ENCODE measurements at places on chromosomes 1 and 21.

DNA sequence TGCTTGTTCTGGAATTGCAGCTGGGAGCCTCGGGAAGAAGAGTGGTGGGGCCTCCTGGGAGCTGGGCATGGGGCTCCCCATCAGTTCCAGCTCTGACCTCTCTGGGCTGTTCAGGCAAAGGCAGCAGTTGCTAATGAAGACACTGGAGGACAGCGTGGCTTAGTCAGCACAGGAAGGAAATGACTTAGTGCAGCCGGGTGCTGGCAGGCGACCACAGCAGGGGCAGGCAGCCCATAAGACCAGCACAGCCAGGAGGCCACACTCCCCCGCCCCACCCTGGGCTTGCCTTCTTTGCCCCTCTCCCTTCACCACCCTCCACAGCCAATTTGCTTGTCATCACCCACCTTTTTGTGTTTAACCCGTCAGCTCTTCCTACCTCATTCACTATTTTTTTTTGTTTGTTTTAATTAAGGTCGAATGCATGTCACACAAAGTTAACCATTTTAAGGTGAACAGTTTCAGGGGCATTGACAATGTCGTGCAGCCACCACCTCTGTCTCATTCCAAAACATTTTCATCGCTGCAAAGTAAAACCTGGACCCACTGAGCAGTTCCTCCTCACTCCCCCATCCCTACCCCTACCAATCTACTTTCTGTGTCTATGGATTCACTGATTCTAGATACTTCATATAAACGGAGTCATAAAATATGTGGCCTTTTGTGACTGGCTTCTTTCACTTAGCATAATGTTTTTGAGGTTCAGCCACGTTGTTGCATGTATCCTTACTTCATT lies 10.9 kb downstream of the OLIG2 start:
- DNase-seq, result no peak

GRCh38 chr1:93692451-93692861 lies 10.8 kb upstream of the BCAR3 start:
- no peak for DNase-seq

DNA sequence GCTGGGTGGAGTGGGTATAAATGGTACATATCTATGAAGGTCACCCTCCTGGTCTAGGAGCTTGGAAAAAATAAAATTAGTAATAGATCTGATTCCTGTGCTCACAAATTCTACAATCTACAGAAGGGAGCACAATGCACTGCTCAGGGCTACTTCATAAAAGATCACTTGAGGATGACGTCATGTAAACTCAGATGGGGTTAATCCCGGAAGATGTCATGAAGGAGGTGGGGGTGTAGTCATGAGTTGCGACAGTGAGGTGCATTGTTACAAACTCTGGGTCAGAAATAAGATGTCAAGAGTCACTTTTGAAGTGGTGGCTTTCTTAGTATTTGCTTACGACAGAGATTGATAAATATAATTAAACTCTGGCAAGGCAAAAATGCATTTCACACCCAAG lies 68.2 kb downstream of the LHX9 start:
- DNase-seq, result no peak

GRCh38 chr21:21148514-21148913 lies 150.3 kb downstream of the NCAM2 start:
- DNase-seq, result no peak

GRCh38 chr21:27581168-27581567 lies 614.3 kb upstream of the ADAMTS5 start:
- no peak for DNase-seq

DNA sequence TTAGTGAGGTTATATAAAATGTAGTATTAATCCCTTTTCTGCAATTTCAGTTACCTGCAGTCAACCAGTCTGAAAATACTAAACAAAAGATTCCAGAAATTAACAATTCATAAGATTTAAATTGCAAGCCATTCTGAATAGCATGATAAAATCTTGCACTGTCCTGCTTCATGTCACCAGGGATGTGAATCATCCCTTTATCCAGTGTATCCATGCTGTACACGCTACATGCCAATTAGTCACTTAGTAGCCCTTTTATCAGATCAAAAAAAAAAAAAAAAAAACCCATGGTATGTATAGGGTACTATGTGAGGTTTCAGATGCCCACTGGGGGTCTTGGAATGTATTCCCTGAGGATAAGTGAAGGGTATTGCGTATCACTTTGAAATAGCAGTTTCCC lies 191.3 kb upstream of the HP1BP3 start:
- DNase-seq, result no peak

GRCh38 chr1:173418107-173418985 lies 58.8 kb upstream of the PRDX6 start:
- DNase-seq, result no peak

DNA sequence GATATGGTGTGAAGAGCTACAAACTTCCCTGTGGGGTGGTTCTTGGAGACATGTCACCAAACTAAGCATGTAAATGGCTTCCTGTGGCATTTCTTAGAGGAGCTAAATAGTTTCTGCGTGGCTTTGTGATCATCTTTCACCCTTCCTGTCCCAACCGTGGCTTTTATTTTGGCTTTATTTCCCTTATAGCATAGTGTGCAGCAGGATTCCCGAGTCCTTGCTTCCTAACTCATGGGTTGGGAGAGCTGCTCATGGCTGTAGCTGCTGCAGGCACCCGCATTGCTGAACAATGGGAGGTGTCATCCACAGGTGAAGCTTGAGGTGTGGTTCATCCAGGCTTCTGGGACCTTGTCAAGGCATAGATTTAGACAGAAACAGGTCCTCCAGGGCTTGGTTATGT lies 192.0 kb downstream of the SDCCAG8 start:
- DNase-seq, result no peak

GRCh38 chr1:116504308-116505156 lies 66.3 kb downstream of the CD58 start:
- DNase-seq, result peak; percentile 88

DNA sequence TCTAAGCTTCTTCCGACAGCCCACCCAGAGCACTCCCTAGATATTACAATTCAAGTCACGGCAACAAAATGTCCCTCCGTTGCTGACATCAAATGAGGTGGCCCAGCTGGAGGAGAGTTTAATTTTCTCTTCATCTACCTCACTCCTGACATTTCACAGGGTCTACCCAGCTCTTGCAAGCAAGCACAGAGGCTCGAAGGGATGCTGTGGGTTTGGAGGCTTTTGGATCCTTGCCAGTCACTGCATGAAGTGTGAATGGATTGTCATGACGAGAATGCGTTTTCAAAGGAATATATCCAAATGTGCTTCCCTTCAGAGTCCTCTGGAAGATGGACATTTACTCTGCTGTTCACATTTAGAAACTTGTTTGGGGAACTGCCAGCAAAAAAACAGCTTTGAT lies 33.5 kb downstream of the CAPN8 start:
- DNase-seq, result no peak

- no peak for DNase-seq
Observed at GRCh38 chr1:217027403-217028080, 304.3 kb upstream of the ESRRG start.

- DNase-seq, result no peak
Observed at GRCh38 chr1:38917337-38917736, 24.3 kb downstream of the RHBDL2 start.

- DNase-seq, result no peak
Observed at GRCh38 chr1:25954282-25954938, 43.5 kb downstream of the PAFAH2 start.

- DNase-seq, result no peak
Observed at GRCh38 chr1:230254265-230254664, 171.9 kb downstream of the PGBD5 start.

GRCh38 chr1:203744075-203744972 lies 20.7 kb upstream of the LAX1 start:
- DNase-seq, result no peak

Measured in CD8-positive, alpha-beta memory T cell (primary cell).